ENCODE measurements at places on chromosomes 11 and 22. TPM values are rescaled to one million over a fixed set of nuclear protein-coding genes. Genes with fewer than 3 reads are reported as not detected.

The CTSD gene
- 182 TPM for total RNA-seq

The RNH1 gene
- 53.4 TPM for total RNA-seq

The CHRNA10 gene
- 1.1 TPM for total RNA-seq

The OR51E1 gene
- total RNA-seq: not detected

The RELT gene
- total RNA-seq: 5.3 TPM

The MYH9 gene
- total RNA-seq: 322 TPM

The APOBEC3A gene
- not detected for total RNA-seq

The SCGB1D2 gene
- total RNA-seq: not detected

The IL17REL gene
- 0.20 TPM for total RNA-seq

The NECTIN1 gene
- total RNA-seq: 97.6 TPM

The ADAMTS15 gene
- 4.9 TPM for total RNA-seq

The OR56A1 gene
- 0.09 TPM for total RNA-seq

The DMC1 gene
- total RNA-seq: 7.1 TPM

The CATSPER1 gene
- total RNA-seq: not detected

The XPNPEP3 gene
- 21.5 TPM for total RNA-seq

The MUC5AC gene
- total RNA-seq: not detected

The OR52I2 gene
- not detected for total RNA-seq

The CALCA gene
- total RNA-seq: 0.61 TPM

The PLEKHA7 gene
- total RNA-seq: 25.6 TPM

The ARHGAP42 gene
- 33.3 TPM for total RNA-seq

The C11orf42 gene
- not detected for total RNA-seq

The TNNT3 gene
- total RNA-seq: not detected

The SNX32 gene
- 1.1 TPM for total RNA-seq

Measured in H1 (cell line).